Smooth muscle cell of the pulmonary artery (primary cell): ENCODE measurements at places on chromosomes 16 and 17. TPM values are rescaled to one million over a fixed set of nuclear protein-coding genes. Genes with fewer than 3 reads are reported as not detected.

Gene KRT15
- total RNA-seq, result 0.13 and 2.8 TPM in 2 replicates

Gene NQO1
- 209 and 315 TPM in 2 replicates for total RNA-seq

Gene SLFN12L
- 0.07 TPM in 1 of 2 replicates, not detected in the other for total RNA-seq

Gene GUCY2D
- total RNA-seq, result not detected in 2 replicates

Gene OTOP3
- not detected in 2 replicates for total RNA-seq
